ENCODE measurements at places on chromosomes 4 and X.

DNA sequence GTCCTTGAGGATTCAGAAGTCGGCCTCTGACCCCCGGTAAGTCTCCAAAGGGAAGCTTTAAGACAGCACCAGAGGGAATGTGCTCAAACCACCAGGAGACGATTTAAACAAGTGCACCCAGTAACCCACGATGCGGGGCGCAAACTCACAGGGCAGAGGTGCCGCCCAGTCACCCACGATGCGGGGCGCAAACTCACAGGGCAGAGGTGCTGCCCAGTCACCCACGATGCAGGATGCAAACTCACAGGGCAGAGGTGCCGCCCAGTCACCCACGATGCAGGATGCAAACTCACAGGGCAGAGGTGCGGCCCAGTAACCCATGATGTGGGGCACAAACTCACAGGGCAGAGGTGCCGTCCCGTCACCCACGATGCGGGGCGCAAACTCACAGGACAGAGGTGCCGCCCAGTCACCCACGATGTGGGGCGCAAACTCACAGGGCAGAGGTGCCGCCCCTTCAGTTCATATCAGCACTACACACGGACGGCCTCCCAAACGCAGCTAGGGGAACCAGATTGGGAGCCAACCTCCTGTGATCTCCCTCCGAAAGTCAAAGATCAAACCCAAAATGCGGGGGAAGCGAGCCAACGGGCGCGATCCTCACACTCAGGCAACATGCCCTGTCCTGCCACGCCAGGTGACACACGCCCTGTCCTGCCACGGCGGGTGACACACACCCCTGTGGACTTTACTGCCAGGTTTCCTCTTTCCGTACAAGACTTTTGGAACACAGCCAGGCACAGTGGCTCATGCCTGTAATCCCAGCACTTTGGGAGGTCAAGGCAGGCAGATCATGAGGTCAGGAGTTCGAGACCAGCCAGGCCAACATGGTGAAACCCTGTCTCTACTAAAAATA lies 11.3 kb downstream of the PPP2R3B start:
- ATAC-seq, result no peak

DNA sequence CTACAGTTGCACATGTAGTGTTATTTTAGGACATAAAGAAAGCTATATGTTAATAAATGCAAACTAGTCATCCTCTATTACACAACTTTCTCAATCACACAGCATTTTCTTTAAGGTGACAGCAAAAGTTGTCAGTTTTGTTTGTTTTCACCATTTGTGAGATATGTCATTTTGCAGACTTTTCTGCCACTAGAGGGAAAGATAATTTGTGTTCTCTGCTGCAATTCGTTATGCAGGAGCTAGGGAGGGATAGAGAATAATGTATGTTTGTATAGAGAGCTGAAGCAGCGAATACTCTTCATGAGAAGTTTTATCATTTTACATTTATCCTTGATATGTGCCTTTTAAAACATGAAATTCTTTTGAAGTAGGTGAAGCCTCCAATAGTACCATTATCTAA lies 670.6 kb upstream of the ATOH1 start:
- no peak for ATAC-seq

- ATAC-seq, result no peak
Observed at GRCh38 chrX:68121371-68121770, 311.9 kb downstream of the OPHN1 start.

DNA sequence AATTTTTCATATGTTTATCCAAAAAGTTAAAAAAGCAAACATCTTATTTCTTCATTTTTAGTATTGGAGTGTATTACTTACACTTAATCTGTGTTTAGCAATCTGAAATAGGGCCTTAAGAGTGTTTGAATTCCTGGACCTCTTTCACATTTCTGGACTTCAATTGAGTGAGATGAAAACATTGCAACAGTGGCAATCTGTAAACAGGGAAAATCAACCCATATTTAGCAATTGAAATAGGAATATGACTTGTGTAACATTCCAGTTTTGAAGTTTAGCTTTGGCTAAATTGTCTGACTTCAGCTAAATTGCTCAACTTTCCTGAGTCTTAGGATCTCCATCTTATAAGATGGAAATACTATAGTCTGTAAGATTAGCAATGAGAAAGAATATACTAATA lies 34.6 kb upstream of the FHL1 start:
- no peak for ATAC-seq

DNA sequence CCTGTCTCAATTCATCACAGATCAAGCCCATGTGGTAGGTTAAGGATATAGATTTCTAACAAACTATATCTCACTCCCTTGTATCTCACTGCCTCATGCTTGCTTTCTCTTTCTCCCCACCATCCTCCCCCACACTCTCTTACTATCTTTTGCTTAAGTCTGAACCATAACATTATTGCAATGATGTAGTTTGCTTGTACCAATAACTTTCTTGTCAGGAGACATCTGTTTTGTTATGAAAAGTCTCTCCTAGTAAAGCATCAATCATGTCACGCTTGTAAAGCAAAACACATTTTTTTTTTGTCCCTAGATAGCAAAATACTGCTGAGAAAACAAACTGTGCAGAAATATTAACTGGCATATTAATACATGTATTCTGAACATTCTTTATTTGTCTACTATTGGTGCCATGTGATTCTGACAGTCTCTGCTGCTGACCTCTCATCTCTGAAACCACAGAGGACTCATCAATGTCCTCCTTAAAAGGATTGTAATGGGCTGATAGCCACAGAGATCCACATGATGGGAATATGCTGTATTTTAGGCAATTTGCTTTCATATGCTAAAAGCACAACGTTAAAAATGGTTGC lies 217.5 kb downstream of the VEGFC start:
- no peak for ATAC-seq

DNA sequence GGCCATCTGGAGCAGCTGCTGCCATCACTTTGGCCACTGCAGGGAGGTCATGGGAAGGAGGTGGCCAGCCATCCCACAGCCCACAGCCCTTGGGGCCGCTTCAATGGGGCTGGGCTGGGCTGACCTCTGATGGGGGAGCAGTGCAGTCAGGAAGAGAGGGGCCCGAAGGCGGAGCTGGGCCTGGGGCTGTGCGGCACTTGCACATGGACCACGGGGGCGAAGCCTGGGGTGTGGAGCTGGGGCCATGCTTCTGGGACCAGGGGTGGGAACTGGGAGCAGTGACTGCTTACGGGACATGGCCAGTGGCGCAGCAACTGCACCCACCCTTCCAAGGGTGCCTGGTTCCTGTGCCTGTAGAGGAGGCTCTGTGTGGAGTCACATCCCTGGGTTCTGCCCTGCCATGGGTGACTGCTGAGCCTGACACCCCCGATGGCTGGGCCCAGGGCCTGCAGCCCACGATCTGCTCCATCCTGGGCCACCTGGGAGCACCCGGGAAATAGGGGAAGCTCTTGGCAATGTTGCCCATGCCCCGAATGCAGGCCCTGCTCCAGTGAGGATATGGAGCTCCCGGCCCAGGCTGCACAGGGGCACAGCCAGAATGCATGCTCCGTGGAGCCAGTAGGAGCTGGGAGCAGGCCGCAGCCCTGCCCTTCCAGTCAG lies 22.4 kb upstream of the SULT1B1 start:
- ATAC-seq, result no peak

DNA sequence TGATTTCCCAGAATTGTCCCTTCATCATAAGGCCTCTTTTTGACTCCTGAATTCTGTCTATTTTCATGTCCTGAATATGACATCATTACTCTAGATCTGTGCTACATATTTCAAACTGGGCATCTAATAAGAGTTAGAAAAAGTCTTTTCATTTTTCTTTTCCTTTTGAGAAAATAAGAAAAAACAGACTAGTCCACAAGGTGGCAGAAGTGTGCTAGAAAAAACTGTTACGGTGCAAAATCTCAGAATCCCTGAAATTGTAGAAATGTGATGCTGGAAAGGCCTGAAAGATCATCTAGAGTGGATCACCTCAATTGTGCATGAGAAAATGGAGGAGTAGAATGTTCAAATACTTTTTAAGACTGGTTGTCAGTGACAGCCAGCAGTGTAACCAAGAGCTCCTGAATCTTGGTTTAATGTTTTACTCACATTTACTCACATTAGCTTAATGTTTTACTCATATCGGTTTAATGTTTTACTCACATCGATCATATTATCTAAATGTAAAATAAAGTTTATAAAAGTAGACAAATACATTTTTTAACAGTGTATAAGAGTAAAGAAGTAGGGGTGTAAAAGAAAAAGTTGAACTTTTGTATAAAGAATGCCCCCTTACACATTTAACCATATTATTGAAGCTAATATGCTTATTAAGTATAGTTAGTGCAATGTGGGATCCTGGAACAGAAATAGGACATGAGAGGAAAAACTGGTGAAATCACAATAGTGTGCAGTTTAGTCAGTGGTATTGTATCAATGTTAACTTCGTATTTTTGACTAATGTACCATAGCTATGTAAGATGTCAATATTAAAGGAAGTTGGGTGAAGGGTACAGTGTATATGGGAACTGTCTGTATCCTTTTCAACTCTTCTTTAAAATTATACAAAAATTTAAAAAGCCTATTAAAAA lies 15.2 kb downstream of the ASB11 start:
- no peak for ATAC-seq

DNA sequence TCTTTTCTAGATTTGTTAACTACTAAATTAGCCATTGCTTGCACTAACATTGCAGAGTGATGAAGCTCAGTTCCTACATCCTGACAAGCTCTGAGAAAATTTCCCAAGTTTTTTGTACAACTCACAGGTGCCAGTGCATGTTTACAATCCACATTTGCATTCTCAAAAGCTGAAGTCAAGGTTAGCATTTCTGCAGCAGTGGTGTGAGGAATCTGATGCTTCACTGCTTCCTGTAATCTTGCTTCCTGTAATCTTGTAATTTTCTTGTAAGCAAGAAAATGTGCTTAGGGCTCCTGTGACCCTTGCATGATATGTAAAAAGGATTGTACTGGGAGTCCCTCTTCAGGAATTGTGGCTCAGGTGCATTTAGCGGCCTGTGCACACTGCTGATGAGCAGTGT lies 207.4 kb upstream of the CXCL13 start:
- ATAC-seq, result no peak

GRCh38 chr4:187668526-187669082 lies 327.0 kb upstream of the ZFP42 start:
- no peak for ATAC-seq
